Caco-2 (cell line): ENCODE measurements at places on chromosomes 12 and 14.

GRCh38 chr12:6266971-6267721, 43.3 kb upstream of the PLEKHG6 start:
- DNase-seq: no peak

DNA sequence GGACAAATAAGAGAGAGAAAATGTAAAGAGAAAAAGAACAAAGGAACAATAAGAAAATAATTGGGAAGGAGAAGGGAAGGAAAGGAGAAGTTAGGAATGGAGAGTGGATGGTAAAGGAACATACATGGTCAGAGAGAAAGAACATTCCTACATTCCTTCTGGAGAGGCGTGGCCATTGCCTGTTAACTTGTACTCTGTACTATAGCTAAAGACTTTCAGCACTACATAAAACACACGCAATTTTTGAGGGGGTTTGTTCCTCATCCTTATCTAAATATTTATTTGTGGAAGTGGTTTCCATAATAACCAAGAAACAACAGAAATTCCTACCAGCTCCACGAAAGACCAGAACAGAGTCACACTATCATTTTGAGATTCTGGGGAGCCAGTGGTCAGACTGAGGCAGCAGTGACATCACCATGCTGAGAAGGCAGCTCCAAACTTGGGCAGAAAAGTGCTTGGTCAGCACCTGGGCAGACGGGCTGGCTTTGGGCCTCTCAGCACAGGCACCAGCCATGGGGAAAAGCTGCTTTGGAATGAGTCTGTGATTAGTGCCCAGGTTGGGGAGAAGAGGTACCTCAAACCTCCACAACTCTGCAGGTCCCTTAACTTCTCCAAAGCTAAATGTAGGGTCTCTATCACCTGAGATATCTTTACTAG, 125.9 kb upstream of the NTF3 start:
- peak; percentile 49 for DNase-seq

- DNase-seq: no peak
Observed at GRCh38 chr14:104721505-104722431, 2.3 kb upstream of the ADSS1 start.

DNA sequence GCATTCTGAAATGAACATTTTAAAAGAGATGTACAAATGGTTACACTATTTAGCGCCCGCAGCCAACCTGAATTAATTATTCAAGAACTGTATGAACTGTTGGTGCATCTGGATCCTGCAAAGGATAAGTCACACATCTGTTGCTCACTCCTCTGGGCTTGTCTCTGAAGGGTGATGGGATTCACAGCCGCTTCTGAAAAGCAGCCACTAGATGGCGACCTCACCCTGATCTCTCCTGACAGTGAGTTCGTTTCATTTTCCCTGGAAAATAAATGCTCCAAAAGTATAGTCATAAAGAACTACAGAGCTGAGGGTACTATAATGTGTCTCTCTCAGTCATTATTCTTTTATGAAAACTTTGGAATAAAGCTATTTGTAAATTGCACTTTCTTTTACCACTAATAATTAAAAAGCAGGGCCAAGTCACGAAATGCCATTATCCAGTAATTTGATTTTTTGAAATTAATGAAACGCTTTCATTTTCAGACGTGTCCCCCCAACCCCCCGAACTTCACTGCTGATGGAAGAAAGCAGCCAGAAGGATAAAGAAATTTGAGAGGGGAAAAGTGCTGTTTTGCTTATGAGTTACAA, 789.6 kb downstream of the NRXN3 start:
- peak; percentile 68 for DNase-seq

- DNase-seq: peak; percentile 23
Observed at GRCh38 chr12:53063708-53064612, 14.1 kb downstream of the TNS2 start.

DNA sequence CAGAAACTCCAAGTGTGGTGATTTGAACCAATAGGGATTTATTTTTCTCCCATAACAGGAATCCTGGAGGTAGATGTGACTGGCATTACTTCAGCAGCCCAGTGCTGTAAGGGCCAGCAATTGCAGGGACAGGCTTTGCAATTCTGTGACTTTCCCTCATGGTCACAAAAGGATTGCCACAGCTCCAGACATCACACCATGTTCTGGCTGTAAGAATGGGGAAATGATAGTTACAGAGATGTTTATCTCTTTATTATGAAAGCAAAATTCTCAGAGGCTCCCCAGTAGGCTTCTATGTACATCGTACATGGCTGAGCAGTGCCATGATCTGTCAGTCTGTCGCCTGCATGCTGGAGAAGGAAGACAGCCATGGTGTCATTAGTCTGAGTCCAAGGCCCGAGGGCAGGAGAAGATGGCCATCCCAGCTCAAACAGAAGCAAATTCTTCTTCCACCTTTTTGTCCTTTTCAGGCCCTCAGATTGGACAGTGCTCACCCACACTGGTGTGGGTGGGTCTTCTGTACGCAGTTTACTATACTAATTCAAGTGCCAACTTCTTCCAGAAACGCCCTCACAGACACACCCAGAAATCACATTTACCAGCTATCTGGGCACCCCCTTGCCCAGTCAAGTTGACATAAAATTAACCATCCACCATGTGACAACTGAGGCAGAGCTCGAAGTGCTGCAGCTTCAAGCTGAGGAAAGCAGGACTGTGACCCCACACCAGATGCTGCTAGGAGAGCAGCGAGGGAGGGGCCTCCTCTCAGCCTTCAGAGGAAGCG, 17.2 kb downstream of the ZBTB42 start:
- DNase-seq: no peak

- DNase-seq: no peak
Observed at GRCh38 chr12:51382173-51382572, 9.0 kb downstream of the GALNT6 start.

- DNase-seq: no peak
Observed at GRCh38 chr12:55700255-55701018, 7.3 kb downstream of the ITGA7 start.

GRCh38 chr12:129877411-129877810, 26.4 kb downstream of the TMEM132D start:
- no peak for DNase-seq

DNA sequence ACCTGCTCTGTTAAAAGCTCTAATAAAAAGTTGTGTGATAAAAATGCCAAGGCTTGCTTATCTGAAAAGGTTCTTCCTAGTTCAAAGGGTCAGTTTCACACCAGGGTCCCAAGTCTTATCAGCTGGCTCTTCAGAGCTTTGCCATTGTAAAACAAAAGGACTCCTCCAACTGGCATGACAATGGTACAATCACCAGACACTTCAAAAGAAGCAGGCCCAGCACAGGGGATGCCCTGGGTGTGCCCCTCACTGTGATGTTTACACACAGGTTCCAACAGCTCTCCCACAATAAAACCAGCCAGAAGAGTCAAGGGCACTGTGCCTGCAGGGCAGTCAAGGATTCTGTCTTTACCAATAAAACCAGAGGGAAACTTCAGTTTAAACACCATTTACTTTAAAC, 78.7 kb downstream of the PRICKLE1 start:
- no peak for DNase-seq

DNA sequence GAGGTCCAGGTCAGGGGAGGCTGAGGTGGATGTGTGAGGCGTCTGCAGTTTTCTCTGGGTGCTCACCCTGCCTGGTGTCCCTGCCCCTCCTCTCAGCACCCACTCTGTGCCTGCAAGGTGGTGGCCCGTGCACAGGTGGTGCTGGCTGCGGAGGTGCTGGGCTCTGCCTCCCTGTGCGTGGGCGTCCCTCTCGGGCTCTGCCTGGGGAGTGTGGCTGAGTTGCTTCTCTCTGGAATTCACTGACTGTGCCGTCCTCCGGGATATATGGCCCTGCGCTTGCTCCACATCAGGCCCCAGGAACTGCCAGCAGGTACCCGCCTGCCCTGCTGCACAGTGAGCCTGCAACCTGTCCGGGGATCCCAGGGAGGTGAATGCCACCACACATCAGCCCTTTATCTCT, 379.1 kb downstream of the TMEM121 start:
- DNase-seq: no peak

GRCh38 chr12:15600223-15600935, 188.8 kb downstream of the EPS8 start:
- DNase-seq: no peak

DNA sequence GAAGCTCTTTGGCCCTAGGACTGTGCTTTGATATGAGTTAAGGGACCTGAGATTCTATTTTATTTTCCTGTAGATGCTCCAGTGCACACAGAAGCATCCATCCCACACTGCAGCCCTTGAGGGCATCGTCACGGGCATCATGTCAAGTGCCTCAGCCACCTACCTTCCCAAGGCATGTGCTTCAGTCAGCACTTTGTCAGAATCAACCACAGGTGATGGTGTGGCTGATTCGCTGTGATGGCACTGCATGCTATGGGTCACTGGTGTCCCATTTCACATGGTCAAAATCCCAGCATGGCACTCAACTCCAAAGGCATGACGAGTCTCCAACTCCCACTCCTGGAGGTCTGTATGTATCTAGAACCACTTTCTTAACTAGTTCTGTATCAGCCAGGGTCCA, 100.8 kb downstream of the AACS start:
- no peak for DNase-seq

GRCh38 chr12:130127532-130127911, 34.7 kb upstream of the FZD10 start:
- no peak for DNase-seq

DNA sequence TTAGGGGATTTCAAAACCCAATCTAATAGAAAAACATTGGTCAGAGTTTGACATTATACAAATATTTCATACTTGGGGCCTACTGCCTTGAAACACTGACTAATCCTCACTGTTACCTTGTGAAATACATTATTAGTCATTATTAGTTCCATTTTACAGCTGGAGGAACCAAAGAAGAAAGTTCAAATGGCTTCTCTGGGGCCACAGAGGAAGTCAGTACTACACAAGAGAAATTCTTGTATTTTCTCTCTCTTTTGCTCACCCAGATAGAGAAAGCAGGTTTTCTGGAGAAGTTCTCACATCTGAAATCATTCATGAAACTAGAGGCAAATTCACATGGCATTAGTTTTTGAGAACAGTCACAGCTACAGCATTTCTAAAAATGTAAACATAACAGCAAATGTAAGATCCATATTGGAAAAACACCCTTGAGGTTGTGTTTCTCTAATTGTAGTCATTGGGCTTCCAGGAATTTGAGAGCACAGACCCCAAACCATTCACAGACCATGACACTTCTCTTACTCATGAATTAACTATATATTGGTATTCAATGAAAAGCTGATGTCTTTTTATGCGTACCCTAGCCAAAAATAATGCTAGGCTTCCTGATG, 83.0 kb downstream of the LLPH start:
- DNase-seq: no peak

DNA sequence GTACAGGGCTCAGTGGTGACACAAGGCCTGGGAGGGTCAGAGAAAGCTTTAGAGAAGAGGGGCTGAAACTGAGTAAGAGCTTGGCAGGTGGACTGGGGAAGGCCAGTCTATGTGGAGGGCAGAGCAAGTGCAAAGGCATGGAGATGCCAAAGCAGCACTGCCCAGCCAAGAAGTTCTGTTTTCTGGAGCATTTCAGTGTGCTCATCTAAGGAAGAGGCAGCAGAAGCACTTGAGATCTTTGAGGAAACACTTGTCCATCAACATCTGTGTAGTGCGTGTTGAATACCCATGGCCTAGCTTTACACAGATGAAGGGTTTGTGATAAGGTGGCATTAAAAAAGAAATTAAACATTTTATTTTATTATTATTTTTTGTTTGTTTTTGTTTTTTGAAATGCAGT, 52.8 kb downstream of the FOS start:
- DNase-seq: no peak

- DNase-seq: no peak
Observed at GRCh38 chr12:79508622-79509021, 182.1 kb downstream of the PAWR start.
